Posterior vena cava (tissue), 2 donors: ENCODE measurements at places on chromosomes 12 and 14. TPM values are rescaled to one million over a fixed set of nuclear protein-coding genes. Genes with fewer than 3 reads are reported as not detected.

Gene MYO1A
- total RNA-seq, result 1.0 TPM

Gene ZFHX2
- 2.4 TPM for total RNA-seq

- DNase-seq, result peak; percentile 87
These were observed 46.1 kb downstream of the CYP46A1 start for GRCh38 chr14:99729991-99730875.

- DNase-seq, result no peak
These were observed 27.0 kb upstream of the RCOR1 start for GRCh38 chr14:102565331-102565887.

- DNase-seq, result no peak
These were observed 225.2 kb downstream of the C12orf75 start for GRCh38 chr12:105555556-105556295.
